Inflammatory macrophage treated with lipopolysaccharide for 4 hours (primary cell): ENCODE measurements at places on chromosomes 3 and 15.
A peak's percentile ranks its signal among the peaks of the same experiment; 100 is the strongest.

DNA sequence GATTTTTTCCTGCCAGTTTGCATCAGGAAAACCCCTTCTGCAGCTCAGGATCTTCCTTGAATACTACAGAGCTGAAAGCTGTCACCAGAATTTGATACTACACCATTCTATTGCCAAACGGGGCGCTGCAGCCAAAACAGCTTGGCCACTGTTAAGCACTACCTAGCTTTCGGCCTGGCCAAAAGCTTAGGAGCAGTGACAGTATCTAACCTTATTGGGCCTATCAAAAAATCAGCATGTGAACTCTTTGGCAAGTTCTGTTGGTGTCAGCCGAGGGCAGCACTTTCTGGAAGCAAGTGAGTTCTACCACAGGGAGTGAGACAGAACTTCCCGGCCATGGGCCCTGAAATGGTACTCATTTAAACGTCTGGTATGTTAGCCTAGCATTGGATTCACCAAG lies 16.1 kb upstream of the GYG1 start:
- DNase-seq: no peak

- DNase-seq: peak; percentile 40
Measured at GRCh38 chr3:194671511-194671899, 486 bp downstream of the LSG1 start.

- peak; percentile 77 for DNase-seq
Measured at GRCh38 chr3:177441813-177442646, 244.7 kb upstream of the TBL1XR1 start.

DNA sequence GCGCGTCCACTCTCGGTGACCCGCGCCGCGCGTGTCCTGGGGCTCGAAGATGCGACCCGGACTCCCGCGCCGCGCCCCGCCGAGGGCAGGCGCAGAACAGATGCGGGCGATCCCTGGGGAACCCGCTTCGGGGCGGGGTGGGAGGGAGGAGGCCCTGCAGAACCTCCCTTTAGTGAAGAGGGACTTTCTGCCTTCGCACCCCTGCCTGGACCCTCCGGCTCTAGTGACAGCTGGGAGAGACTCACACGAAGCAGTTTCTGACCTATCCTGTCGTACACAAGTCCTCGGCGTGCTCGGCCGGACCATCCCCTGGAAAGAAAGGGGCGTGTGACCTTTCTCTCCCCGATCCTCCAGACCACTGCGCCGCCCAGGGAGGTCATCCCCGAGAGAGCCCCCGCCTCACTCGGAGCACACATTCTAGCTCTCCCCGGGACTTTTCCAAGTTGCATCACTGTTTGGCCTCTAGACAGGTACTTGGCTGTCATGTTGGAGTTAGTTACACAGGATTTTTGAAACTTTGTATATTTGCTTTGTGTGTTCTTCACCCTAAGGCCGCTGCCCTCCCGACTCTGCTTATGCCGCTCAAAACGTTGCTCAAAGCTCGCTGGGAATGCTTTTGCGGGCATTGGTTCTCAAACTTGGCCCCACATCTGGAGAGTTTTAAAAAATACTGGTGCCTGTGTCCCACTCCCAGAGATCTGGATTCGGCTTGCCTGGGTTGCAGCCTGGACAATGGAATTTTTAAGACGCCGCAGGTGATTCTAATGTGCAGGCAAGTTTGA lies 582 bp downstream of the CGNL1 start:
- DNase-seq: no peak

GRCh38 chr3:133831966-133832801 lies 26.6 kb downstream of the SRPRB start:
- no peak for DNase-seq

GRCh38 chr3:134093956-134094355 lies 64.2 kb upstream of the SLCO2A1 start:
- DNase-seq: no peak

DNA sequence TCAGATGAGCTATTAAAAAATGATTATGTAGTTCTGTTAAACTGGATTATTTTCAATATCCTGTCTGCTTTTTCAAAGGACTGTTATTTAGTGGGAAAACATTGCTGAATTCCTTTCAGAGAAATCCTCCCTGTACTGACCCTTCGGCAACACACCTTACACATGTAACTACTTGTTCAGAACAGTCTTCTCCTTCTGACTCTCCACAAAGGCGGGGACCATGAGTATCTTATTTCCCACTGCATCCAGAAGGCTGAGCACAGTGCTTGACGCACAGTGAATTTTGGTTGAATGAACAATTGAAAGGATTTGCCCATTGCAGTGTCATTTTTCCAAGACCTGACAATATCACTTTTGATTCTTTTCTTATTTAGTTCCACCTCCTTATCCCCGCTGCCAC lies 23.1 kb upstream of the CFAP161 start:
- no peak for DNase-seq
